ENCODE measurements at places on chromosomes 11 and 22.

DNA sequence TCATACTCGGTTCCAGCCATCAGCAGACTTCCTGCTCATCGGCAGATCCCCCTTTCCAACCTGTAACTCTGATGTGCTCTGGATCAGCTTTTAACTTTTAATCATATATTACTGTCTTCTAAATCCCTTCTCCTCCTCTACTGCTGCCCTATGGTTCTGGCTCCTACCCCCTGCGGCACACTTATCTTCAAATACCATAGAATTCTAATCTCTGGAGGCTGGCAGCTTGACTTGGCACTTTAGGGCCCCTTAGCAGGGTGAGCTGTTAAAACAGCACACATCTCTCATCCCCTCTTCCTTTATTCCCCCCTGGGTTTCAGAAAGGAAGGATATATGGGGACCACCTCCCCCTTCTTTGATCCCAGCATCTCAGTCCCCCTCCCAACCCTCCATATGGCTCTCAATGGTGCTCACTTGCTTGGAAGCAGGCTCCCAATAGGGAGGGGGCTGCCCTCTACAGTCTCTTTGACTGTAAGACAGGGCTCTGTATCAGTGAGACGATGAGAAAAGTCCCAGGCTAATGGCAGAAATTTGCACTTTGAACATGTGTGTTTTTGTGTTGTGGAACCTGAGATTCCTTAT lies 4.4 kb upstream of the CNTF start:
- DNase-seq: no peak

DNA sequence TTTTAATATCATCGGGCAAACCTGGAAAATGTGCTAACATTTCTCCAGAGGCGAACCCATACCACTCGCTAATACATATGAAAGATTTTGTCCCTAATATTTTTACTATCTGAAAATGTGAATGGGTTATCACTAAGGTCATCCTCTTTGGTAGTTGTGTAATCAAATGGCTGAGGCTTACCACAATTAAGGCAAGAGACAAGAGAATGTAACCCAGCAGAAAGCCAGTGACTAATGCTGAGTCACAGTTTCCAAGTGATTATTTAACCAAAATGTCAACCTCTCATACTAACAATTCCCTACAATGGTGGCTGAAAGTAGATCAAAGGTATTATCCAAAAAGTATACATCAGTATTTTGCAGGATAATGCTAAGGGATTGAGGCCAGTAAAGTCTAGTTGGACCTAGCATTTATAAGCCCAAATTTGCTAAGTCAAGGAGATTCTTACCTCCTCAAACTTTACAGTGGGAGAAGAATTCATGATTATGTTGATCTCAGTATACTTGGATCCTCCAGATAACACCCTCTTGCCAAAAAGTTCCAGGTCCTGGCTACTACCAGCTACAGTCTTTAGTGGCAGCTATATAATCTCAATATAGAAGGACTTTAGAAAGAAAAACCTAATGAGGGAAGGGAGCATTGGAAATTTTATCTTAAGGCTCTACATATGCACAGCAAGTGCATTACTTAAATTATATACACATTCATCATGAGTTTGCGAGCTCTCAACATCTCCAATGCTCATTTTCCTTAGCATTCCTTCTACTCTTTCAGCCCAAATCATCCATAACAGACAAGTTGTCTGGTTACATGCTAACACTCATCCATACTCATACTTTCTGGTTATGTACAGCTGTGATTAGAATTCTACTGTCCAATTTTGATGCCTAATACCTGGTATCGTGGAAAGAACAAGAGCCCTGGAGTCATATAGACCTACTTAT lies 25.4 kb downstream of the SIK3 start:
- peak; percentile 94 for DNase-seq

- no peak for DNase-seq
Observed at GRCh38 chr22:23230348-23231068, 50.2 kb downstream of the BCR start.

- DNase-seq: no peak
Observed at GRCh38 chr22:17802822-17803221, 28.6 kb upstream of the BID start.

DNA sequence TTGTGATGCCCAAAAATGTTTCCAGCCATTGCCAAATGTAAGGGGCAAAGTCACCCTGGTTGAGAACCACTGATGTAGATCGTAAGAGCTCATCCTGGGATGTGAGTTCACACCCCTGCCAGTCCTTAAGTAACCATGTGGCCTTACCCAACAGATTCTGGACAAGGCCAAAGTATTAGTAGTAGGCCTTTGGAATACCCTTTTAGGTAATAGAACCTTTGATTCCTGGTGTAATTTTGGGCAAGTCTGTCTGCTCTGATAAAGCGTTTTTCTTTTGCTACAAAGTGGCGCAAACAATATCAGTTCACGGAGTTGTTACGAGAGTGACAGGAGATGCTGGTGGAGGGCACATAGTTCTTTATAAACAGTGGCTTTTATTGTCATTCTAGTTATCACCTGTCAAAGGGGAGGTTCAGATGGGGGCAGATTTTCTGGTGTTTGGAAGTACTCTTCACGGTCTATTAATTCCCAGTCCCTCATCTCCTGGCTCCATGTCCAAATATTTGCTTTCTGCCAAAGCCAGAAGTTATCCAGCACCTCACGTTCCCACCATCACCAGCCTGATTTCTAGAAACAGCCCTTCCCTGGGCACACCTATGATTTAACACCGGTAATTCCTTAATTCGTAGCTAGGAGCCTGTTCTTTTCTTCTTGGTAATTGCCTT lies 73.8 kb upstream of the CRYBB3 start:
- DNase-seq: no peak

DNA sequence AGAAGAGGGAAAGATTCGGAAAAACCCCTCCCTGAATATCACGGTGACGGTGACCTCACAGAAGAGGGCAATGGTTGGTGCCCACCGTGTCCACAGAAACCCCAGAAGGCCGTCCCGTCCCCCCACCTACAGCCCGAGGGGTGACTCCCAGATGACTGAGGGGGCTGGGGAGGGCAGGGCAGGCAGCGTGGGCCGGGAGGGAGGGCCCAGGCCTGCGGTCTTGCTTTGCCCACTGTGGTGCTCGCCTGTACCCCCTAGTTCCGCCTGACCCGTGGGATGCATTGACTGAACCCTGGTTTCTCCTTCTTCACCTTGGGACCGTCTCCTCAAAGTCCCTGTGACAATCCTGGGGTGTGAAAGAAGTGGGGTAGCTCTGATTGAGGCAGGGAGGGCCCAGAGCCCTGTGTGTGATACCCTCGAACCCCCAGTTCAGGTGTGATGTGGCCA lies 526.7 kb downstream of the BRD1 start:
- no peak for DNase-seq

DNA sequence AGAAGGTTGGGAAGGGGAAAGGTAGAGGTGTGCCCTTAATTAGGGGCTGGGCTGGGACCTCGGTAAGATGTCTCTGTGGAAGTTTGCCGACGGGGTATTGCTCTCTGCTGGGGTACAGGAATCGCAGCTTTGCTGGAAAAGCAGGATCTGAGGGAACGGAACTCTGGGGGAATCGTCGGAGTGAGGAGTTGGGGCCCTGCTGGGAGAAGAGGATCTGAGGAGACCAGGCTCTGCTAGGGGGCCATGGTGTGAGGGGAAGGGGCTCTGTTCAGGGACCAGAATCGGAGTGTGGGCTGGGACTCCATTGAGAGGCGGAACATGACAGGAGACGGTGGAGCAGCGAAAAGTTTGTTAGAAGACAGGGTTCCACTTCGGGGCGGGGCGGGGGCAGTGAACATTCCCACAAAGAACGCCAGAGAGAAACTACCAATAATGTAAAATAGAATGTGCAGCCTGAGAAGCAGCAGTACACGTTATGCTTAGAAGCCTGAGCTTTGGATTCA lies 456 bp downstream of the AAMDC start:
- DNase-seq: peak; percentile 27

DNA sequence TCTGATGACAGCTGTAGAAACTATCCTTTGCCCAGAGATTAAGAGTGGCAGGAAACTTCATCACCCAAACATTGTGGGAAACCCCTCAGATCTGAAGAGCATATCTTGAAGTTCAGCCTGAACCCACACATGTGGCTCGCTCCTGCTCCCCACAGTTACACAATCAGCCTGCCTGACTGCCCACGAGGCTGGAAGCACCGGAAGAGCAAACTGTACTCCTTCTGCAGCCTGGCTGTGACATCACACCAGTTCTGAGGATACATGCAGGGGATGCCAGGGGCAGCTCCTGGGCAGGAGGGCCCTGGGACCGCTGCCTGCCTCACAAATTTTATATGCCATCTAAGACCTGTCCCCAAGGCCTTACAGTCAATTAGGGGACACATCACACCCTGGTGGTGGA lies 444.4 kb downstream of the BUD13 start:
- DNase-seq: no peak

DNA sequence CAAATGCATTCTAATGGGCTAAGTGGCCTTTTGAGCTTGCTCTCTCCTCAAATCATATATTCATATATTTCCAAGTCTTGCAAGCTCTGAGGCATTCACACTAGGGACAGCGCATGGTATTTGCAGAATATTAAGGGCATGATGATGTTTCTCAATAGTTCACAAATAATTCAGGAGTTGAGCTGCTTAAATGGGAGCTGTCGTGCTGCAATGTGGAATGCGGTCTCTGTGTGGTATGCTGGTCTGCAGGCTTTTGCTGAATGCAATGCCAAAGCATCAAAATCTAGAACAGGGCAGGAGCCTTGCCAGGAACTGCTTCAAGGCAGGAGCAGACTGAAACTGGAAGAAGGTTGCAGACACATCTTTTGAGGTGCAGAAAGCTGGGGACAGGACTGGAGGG lies 1060.0 kb downstream of the TBC1D22A start:
- DNase-seq: no peak

- no peak for DNase-seq
Observed at GRCh38 chr11:18739685-18740084, 13.7 kb upstream of the IGSF22 start.

DNA sequence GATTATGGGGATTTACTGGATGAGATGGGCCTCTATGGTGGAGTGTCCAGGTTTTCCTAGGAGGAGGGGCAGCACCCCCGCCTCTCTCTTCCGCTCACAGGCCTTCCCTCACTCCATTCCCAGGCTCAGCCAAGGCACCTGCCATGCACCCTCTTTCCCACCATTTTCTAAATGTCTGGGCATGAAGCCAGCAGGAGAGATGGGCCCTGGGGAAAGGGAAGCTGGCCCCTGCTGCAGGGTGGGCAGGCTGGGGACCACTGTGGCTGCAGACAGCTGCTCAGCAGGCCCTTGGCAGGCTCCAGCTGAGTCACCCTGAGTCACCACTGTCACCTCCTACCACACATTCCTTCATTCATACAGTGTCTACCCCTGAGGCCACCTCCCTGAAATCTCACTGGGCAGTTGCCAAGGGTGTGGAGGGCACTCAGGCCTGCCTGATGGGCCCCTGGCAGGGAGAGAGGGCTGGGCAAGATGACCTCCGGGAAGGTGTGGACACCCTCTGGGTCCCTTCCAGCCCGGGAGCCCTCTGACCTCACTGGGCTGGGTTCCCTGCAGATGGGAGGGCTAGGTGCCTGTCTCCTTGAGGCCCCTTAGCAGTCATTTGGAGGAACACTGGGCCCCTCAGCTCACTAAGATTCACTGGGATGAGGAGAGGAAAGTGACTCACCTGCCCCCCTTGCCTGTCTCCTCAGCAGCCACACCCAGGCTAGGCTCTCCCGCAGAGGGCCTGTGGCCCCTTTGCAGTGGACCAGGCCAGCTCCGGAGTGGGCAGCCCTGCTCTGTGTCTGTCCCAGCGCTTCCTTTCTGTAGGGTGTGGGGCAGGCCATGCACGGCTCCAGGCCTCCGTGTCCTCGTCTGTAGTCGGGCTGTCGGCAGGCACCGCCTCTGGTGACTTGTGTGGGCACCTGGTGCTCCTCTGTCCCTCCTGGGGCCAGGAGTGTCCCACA lies 7.8 kb downstream of the MYEOV start:
- DNase-seq: peak; percentile 86

GRCh38 chr11:118155776-118156530 lies 3.3 kb upstream of the SCN4B start:
- DNase-seq: no peak

DNA sequence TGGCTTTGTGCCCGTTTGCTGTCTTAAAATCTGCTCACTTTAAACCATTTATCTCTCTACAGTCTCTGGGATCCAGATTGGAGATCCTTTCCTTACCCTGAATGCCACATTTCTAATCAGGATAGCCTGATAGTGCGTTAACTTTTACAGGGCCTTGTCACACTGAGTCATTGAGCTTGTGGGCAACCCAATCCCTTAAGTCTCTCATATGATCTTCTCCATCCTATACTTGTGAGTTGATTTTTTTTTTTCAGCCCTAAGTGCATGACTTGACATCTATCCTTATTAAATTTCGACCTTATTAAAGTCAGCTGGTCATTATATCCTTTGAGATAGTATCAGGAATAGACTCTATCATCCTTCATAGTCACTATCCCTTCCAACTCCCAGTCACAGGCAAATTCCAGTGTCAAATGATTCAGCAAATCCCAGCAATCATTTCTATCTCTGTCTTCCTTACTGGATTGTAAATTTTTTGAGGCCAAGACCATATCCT lies 57.7 kb downstream of the TEAD1 start:
- peak; percentile 28 for DNase-seq

- DNase-seq: no peak
Observed at GRCh38 chr11:43974830-43975229, 32.4 kb downstream of the C11orf96 start.

- no peak for DNase-seq
Observed at GRCh38 chr22:30833322-30833721, 135.3 kb downstream of the MORC2 start.

GRCh38 chr11:116697639-116698038 lies 75.1 kb downstream of the BUD13 start:
- DNase-seq: no peak

GRCh38 chr11:12242966-12243365 lies 132.6 kb downstream of the MICAL2 start:
- DNase-seq: no peak

DNA sequence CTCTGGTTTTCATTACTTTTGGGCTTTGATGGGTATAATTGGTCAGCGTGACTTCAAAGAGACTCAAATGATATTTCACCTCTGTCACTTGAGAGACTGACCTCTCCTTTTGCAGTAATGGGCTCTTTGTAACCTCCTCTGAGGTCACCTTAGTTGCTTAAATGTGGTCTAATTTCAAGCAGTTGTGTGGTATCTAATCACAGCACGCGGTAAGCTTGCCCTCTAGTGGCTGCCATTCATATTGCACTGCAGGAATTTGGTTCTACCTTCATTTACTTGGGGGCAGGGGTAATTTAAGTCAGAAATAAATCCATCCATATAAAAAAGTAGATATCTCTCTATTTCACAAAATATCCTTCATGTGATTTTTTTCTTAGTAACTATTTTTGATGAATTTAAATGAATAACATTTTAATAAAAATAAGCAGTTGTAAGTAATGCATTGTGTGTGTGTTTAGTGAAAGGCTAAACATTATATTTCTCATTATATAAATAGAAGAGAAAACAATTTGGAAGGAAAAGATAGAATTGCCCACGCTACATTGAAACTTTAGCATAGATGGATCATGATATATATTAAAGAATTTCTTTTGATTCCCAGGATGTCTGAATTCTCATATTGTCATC lies 55.0 kb upstream of the ANO3 start:
- peak; percentile 66 for DNase-seq

- no peak for DNase-seq
Observed at GRCh38 chr22:44005524-44005923, 18.6 kb upstream of the PARVB start.

All from fibroblast of upper back skin (primary cell).